ENCODE measurements at places on chromosomes 7 and 10.

- DNase-seq: no peak
Observed at GRCh38 chr10:110370006-110370405, 65.3 kb upstream of the SMNDC1 start.

GRCh38 chr10:18005781-18006456 is 54.2 kb downstream of the SLC39A12 start:
- no peak for DNase-seq

DNA sequence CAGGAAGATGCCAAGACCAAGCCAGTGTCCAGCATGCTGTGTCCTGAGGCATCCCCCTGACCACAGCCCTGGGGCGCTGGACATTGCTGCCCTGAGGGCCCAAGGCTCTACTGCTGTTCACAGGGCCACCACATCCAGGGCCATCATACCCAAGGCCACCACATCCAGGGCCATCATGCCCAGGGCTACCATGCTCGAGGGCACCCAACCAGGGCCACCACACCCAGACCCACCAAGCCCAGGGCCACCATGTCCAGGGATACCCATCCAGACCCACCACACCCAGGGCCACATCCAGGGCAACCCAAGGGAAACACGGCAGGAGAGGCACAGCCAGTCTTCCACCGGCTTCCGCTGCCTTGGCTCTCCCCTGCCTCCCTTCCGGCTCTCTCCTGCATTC is 17.1 kb downstream of the STK32C start:
- no peak for DNase-seq

- no peak for DNase-seq
Observed at GRCh38 chr10:70253878-70254765, 20.9 kb upstream of the PPA1 start.

- DNase-seq: no peak
Observed at GRCh38 chr10:50398381-50398780, 147.1 kb upstream of the ASAH2 start.

DNA sequence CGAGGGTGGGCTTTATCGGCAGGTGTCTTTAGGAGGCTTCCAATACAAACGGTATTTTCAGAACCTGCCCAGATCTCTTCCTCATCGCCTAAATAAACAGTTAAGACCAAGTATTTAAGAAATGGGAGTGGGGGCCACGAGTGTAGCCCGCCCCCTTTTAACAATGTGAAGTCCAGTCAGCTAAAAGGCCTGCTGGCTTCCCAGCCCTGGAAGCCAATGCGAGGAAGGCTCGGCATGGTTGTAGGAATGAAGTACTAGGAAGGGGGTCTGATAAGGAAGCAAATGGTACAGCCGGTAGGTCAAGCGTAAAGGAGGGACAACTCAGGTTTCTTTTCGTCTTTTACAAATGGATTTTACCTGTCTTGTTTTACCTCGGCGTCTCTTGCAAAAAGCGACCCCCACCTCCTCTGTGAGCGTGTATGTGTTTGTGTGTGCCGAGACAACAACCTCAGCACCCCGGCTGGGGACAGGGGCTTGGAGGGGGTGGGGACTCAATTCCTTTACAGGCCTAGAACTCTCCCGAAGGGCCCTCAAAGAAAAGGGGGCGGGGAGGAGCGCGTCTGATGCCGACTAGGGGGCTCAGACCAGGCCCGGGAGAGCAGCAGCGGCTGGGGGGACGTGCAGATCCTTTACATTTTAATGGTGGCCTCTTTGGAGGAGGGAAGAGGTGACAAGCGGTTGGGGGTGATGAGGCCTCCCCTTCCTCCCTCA is 147.6 kb downstream of the GPR85 start:
- no peak for DNase-seq

DNA sequence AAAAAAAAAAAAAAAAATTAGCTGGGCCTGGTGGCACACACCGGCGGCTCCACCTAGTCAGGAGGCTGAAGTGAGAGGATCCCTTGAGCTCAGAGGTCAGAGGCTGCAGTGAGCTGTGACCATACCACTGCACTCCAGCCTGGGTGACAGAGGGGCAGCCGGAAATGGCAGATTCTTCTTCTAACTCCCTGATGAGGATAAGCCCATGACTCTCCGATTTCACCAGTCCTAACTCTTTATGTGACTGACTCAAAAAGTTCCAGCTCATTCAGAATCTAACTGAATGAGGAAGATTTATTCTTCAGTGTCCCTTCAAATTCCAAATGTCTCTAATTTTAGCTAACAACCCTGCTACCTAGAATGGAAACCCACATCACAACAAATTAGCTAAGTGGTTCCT is 4.2 kb downstream of the C10orf67 start:
- no peak for DNase-seq

- DNase-seq: no peak
Observed at GRCh38 chr7:28921822-28922221, 36.3 kb downstream of the TRIL start.

GRCh38 chr7:142460402-142461117 is 202.7 kb upstream of the PRSS58 start:
- no peak for DNase-seq

DNA sequence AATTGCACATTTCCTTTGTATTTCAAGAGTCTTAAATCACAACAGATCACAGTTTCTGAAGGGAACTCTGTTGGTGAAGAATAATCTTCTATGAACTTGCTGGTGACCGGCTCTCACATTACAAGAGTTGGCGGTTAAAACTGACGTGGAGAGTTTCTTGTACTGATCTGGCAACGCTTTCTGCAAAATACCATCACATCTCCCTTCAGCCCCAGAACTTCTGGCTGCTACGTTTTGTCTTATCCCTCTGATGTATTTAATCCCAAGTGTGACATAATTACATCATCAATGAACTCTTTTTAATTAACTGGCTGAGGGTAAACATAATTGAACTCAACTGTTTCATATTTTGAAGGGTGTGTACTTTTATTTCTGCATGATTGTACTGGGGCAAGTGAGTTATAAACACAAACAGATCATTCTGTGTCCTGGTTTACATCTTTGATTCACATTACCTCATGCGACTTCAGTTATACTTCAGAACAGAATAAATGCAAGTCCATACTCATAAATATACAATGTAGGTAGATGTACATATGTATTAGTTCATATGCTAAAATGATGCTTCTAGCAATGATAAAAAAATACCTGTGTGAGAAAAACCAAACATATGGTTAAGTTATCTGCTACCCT is 105.1 kb upstream of the NPVF start:
- DNase-seq: no peak
